ENCODE measurements at places on chromosomes 2 and 18.

DNA sequence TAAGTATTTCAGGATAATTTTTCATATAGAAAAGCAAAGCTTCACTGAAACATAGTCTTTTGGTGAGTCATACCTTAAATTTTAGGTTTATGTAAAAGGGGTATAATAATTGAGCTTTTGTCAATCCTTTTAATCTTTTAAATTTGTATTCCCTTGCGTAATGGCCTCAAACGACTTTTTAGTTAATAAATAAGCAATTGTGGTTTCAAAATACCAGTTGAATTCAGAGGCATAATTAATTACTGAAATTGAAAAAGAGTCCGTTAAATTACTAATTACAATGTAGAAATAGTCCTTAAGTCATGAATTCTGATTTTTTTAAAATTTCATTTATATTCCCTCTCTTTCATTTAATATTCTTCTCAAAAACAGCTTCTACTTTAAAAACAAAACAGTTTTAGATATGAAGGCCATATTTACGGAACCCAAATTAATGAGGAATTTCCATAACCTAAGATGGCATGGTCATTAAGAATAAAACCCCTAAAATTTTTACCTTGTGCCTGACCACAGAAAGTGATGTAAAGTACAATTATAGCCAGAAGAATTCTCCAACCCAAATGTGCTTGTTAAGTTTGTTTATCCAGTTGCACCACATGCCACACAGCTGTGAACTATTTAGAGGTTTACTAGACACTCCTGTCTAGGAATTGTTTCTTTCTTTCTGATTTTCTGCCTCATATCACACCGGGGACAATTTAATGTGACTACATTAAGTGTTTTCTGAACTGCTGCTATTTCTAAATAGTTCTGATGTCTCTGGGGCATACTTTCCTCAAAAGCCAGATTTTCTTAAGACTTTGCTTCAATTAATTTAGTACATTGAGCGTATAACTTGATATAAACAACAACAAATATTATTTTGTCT, 60.7 kb upstream of the ITGA4 start:
- no peak for DNase-seq

- no peak for DNase-seq
These were observed 149.7 kb downstream of the TRABD2A start for GRCh38 chr2:84731185-84731584.

- no peak for DNase-seq
These were observed 71.4 kb upstream of the OTOS start for GRCh38 chr2:240211598-240212424.

- no peak for DNase-seq
These were observed 107.2 kb upstream of the L3MBTL4 start for GRCh38 chr18:6521803-6522418.

DNA sequence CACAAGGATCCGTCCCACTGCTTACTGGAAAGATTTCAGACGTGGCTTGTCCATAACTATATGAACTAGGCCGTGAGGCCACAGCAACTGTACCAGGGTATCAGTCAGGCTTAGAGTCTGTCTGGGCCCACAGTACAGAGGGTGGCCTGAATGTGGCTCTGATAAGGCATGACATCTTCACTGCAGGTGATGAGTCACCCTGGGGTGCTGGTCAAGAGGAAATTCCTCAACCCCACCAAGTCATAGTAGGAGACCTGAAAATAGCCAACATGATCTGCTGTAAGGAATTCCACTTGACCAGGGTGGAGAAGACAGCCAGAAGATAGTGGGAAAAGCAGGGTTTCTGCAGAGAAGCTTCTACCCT, 107.7 kb downstream of the INHBB start:
- DNase-seq, result no peak

DNA sequence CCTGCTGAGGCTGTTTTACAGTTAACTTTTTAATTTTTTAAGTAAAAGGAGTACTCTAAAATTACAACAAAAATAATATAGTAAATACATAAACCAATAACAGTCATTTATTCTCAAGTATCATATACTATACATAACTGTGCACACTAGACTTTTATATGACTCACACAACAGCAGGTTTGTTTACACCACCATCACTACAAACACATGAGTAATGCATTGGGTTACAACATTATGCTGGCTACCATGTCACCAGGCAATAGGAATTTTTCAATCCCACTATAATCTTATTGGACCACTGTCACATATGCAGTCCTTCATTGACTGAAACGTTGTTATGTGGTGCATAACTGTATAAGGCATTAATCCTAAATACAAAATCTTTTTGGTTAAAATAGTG, 42.5 kb downstream of the RASGRP3 start:
- no peak for DNase-seq

DNA sequence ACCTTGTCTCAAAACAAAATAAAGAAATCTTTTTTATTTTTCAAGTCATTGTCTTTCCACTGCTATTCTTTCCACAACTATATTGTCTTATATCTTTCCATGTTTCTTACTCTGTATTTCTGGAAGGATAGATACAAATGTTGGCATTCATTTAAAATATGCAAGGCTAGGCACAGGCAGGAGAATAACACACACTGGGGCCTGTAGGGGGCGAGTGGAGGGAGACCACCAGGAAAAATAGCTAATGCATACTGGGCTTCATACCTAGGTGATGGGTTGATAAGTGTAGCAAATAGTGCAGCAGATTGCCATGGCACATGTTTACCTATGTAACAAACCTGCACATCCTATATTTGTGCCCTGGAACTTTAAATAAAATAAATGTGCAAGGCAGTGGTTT, 9.6 kb downstream of the MRPL30 start:
- DNase-seq, result no peak

- DNase-seq, result no peak
These were observed 52.1 kb downstream of the CYRIA start for GRCh38 chr2:16613539-16614011.

DNA sequence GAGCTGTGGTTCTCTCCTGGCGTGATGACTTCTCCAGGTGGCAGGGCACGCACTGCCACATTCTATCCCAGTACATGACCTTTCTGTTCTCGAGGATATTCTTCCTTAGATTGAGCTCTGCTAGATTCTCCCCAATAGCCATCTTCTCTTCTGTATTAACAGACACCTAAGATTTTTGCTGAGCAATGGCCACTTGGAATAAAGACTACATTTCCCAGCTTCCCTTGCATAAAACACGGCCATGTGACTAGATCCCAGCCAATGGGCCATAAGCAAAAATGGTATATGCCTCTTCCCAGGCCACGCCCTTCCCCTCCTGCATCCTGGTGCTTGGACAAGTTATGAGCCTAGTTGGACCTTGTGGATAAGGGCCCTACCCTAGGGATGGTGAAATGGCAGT, 82.1 kb downstream of the EIF2AK3 start:
- no peak for DNase-seq

GRCh38 chr2:192437653-192438052, 242.9 kb upstream of the TMEFF2 start:
- no peak for DNase-seq

All from stimulated activated CD4-positive, alpha-beta T cell treated with anti-CD3 and anti-CD28 coated beads, Interleukin-15, amount 100 ng/mL, for 1 hour (primary cell).